ENCODE measurements at places on chromosomes 6 and 20.

DNA sequence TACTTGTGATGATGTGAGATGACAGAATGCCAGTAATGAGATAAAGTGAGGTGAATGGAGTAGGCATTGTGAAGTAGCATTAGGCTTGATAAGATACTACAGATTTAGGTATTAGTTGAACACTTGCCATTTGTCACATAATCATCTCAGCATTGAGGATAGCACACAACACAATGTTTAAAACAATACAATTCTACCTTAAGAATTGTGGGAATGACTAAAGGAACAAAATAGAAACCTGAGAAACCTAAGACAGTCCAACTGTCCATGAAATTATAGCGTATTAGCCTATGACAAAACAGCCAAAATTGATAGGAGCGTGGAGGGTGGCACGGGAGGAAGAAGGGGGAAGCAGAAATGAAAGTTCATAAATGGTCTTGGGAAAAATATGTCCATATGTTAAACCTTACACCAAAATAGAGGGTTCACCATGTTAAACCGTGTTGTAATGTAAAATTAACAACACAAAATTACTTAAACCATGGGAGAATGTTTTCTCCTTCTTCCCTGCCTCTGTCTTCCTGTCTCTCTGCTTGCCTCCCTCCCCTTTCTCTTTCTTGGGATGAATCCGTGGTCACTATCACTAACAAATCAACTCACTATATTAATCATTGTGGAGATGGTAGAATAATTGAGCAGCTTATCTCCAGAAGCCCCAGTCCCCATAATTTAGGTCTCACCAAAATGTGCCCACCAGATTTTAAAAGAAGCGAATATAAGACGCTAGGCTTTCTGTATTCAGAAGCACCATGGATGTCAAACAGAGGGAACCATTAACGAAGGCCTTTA, 33.0 kb upstream of the HFE start:
- peak; percentile 42 for DNase-seq

DNA sequence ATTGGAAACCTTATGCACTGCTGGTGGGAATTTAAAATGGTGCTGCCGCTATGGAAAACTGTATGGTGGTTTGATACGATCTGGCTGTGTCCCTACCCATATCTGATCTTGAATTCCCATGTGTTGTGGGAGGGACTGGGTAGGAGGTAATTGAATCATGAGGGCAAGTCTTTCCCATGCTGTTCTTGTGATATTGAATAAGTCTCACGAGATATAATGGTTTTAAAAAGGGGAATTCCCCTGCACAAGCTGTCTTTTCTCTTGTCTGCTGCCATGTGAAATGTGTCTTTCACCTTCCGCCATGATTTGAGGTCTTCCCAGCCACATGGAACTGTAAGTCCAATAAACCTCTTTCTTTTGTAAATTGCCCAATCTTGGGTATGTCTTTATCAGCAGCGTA, 4.9 kb downstream of the TAP2 start:
- no peak for DNase-seq

- no peak for DNase-seq
Measured at GRCh38 chr6:40996591-40997233, 42.3 kb downstream of the UNC5CL start.

DNA sequence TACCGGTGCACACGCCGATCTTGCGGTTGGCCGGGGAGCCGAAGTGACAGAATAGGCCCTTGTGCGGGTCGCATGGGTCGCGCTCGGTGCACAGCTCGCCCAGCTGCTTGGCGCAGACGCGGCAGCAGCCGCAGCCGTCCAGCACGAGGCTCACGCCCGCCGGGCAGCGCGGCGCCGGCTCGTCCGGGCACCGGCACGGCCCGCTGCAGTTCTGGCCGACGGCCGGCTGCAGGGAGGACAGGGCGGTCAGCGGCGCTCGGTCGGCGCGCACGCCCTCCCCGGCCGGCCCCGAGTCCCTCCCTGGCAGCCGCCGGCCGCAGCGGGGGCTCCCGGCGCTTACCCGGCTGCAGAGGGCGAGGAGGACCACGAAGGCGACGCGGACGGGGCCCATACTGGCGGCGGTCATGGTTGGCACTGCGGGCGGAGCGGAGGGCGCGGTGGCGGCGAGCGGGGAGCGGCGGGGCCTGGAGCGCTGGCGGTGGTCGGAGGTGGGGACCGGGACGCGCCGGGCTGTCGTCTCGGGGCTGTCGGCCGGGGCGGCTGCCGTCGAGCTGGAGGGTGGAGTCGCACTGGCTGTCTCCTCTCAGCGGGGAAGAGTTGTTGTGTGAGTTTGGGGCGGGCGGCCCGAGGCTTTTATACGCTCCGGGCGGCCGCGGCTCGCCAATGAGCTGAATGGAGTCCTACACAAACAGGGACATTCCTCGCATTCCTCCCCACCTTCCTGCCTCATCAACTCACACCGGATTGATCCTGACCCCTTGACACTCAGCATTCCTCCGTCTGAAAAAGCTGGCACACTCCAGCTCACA, at the start of gene CCN2:
TSS of gene CCN2 (minus strand) at position 606 of the 809 bp plus-strand sequence. CDS start at position 406, 200 bp downstream.
- no peak for DNase-seq

GRCh38 chr6:16196260-16196983, 42.0 kb upstream of the GMPR start:
- DNase-seq, result no peak

DNA sequence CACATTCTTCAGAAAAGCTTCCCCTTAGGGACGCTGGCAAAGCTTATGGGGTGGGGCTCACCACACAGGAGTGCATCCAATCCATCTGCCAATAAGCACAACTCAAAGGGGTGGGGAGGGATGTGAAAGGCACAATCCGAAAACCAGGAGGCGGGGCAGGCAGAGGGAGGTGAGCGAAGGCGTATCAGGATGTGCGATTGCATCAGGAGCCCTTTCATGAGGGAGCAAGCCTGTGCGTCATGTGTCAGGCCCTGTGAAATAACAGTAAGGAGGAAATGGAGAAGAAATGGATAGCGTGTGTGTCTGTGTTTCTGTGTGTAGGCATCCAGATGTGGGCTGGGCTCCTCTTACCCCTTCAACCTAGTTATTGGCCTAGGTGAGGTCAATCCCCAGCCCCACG, 382.4 kb upstream of the CDH4 start:
- DNase-seq, result no peak

DNA sequence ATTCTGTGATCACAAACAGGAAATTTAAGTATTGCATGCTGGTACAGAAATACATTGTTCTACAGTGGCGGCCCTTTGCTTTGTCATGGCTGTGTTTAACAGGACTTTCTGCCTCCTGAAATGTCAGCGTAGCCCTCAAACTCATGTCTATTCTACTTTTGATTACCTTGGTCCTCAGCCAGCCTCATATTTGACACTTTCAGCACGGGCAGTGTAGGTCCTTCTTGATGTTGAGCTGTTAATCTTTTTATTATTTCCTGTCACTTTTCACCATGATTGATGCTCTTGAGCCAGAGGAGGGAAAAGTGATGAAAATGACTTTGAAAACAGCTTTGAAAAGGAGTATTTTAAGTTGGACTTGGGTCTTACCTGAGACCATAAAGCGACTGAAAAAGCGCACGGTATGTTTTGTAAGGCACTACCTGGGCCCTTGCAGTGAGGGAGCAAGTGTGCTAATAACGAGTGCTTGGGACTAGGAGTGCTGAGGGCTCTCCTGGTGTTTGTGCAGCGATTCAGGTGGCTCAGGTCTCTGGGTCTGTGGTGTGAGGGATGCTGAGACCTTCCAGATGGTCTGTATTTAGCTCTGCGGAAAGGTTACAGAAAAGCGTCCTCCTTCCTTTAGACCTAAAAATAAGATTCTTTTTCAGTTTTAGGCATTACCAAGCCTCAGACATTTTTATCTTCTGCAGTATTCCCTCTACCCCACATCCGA, 45.2 kb upstream of the RREB1 start:
- DNase-seq, result no peak

DNA sequence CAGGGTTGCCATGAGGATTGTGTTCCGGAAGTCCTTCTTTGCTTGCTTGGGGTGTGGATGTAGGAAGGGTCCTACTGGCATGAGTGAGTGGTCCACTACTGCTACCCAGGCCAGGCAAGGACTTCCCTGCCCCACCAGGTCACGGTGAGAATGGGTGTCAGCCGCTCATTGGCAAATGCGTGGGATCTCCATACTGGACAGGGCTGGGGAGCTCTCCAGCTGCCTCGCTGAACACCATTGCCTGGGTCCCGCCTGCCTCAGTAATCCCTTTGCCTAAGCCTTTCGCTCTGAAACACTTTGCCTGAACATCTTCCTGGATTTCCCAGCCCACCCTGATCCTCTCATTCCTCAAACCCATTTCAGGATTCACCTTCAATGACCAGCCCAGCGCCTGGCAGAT, 59.5 kb downstream of the CTCFL start:
- DNase-seq, result no peak

DNA sequence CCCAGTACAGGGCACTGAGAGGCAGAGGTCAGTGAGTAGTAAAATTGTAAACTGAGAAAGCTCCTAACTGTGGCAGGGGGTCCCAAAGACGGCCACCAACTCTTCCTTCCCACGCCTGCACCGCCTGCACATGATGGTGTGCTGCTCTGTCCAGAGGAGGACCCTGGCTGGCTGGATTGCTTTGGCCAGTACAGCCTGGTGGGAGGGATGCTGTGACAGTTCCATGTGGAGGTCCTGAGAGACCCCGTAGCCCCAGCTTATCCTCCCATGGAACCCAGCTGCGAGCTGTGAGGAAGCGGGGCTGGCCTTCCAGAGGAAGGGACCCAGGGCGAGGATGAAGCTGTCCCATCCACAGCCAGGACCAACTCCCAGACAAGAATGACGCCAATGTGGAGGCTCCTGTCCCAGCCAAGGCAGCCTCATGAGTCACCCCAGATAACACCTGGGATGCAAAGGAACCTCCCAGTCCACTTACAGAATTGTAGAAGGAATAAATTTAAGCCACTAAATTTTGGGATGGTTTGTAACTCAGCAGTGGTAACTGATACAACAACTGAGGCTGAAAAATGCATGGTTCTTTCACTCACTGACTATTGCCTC, 2.0 kb upstream of the ACSS1 start:
- DNase-seq, result no peak

- DNase-seq, result no peak
Measured at GRCh38 chr6:111997853-111998208, 56.1 kb upstream of the CCN6 start.

DNA sequence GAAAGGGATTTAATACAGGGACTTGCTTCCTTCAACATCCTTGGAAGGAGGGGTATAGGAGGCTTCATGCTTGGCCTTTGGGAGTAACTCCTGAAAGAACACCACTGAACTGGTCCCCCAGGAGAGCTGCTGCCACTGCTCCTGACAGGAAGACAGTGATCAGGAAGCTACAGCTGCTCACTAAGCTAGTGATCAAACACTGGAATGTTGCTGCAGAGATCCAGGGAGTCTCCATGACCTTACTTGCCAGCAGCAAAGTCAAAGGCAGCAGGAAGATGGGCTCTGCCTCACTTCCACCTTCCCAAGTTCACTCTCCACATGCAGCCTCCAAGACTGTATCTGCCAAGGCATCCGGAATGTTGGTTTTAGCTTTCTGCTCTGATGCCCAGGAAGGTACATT, 31.8 kb downstream of the PIM1 start:
- DNase-seq, result no peak

DNA sequence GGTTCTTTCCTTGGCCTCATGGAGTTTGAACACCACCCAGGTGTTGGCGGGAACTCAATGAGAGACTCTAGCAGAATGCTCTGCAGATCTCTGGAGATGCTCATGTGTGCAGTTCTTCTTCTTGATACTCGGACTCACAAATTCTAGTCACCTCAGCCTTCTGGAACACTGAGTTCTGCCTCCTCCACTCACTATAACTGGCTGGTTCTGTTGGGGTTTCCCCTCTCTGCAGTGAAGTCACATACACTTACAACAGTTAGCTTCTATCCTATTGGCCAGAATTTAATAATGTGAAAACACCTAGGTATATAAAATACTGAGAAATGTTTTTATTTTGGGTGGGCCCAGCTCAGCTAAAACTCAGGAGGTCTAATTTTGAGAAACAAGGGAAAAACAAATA, 109.6 kb upstream of the HIVEP1 start:
- no peak for DNase-seq

GRCh38 chr6:160455541-160456213, 107.5 kb downstream of the SLC22A3 start:
- peak; percentile 60 for DNase-seq

DNA sequence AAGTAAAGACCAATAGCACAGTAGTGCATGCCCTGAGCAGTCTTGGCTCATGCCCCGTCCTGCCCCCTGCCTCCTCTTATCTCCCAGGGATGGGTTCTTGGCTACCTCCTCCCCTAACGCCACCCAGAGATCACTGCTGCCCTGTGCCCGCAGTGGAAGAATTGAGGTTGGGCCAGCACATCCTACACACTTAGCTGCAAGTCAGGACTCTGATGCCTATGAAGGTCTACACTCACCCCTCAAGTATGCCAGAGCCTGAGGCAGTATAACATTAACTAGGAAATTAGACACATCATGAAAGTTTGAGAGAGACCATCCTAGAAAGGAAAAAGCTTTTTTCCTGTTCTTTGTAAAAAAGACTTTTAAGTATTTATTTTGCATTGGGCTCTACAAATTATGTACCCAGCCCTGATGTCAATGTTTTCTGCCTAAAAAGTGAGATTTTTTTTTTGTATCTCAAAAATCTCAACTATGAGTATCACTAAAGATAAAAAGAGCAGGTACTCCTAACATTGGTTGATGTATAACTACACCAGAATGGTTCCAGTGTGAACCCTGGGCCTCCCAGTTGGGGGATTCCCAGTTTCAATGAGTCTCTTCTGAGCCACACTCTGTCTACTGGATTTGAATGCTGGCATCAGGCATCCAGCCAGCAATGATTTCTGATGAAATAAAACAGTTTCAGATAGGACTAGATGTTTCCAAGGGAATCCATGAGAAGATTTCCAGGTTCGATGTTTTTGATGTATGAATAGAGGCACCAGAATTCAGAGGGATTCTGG, 115.4 kb downstream of the ISM1 start:
- DNase-seq, result no peak

DNA sequence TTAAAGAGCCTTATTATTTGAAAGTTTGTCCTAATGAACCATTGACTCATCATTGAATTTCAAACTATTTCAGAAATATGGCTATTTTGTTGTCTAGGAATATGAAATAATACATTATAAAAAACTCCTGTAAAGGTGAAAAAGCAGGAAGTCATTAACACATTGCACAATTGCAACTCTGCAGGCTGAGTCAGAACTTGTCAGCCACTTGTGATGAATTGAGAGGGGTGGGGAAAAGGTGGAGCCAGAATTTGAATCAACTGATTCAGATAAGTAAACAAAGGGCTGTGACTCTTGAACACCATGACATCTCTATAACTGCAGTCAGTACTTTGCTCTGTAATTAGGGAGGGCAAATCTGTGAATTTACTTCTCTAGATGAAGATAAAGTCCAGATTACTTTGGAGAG, 6.0 kb downstream of the C6orf141 start:
- peak; percentile 33 for DNase-seq

Measured in activated CD4-positive, alpha-beta T cell treated with anti-CD3 and anti-CD28 coated beads, Interleukin-2, amount 50 U/mL, for 16 hours (primary cell).